ENCODE measurements at places on chromosomes 1 and 21. TPM values are rescaled to one million over a fixed set of nuclear protein-coding genes. Genes with fewer than 3 reads are reported as not detected.

- DNase-seq = no peak
Observed at GRCh38 chr1:154958681-154959425, 2.7 kb downstream of the PYGO2 start.

- no peak for DNase-seq
Observed at GRCh38 chr1:48017716-48018115, 20.5 kb upstream of the TRABD2B start.

Gene TEX50
- not detected for total RNA-seq

DNA sequence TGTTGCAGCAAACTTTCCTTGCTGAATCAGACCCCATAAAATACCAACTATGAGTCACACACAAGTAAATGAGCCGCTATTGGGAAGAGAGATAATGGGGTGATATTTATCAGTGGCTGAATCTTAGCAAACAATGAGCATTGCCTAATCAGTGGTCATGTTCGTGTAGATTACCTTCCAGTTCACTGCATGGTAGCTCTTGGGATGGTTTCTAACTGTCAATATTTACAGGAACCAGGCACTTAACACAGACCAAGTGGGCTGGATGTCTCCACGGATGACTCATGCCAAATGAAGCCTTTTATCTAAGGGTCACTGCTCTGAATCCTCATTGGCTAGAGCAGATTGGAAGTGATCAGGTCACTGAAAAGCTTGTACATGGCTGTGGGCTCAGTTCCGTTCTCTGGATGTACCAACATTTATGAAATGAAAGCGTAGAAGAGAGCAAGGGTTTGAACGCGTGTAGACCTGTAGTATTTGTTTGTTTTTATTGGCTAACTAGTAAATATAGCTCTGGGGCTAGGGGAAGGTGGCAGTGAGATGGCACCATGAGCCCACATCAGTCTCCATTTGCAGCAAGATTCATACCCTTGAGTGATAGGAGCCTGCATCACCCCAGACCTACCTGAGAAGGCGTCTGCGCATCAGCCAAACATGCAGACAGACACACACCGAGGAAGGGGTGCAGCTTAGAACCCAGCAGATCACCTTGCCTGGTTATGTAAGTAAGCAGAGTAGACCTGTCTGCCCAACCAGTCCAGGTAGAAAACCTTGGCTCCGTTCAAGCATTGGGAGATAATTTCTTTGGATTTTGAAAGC, 153.3 kb downstream of the TOMM20 start:
- no peak for DNase-seq

- no peak for DNase-seq
Observed at GRCh38 chr1:210655511-210655910, 326.8 kb downstream of the HHAT start.

GRCh38 chr1:229270547-229271447, at the start of gene RAB4A:
TSS of gene RAB4A (plus strand) at chr1:229271111. CDS start at chr1:229271340, 229 bp downstream.
- DNase-seq = peak; percentile 88

DNA sequence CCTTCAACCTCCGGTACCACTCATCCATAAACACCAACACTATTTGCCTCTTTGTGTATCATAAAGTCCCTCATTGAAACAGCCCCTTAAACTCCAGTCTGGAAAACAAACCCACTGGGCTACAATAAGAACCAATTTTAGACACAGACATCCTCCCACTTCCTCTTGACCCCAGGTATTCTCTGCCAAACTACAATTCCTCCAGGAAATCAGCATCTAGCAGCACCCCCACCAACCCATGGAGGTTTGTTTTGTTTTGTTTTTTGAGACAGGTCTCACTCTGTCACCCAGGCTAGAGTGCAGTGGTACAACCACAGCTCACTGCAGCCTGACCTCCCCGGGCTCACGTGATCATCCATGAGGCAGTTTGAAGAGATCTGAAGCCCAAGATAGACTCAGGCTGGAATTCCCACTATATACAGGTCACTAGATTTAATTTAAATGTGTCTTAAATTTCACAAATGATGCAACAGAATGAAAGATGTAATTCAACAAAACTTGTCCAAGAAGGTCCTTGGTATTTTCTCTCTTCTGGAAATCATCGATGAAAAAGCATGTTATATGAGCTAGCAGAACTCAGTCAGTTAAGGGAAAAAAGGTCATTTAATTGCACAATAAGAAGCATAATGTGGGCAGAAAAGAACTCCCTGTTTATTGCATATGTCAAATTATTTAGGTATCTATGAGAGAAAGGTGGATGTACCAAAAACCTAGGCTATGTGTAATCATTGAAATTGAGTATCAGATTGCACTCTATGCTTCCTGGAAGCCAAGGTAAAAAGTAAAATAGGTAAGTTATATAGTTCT, 30.3 kb downstream of the TCP10L start:
- DNase-seq = no peak

Gene IPO13
- total RNA-seq = 57.4 TPM

DNA sequence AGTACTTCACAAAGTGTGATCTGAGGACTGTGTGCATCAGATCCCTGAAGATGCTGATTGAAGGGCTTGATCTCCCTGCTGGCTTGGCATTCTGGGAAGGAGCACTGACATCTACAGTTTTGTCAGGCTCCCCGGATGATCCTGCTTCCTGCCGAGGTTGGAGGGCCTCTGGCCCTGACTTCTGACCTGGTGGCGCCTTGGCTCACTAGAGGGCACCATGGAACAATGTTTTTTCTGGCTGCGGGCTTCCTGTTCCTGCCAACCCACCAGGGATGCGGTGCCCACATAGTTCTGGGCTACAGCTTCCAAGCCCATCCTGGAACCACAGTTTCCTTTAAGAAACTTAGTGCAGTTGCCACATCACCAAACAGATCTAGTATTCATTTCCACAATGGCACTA, 38.8 kb upstream of the RASAL2 start:
- peak; percentile 43 for DNase-seq

Gene ALG14
- total RNA-seq = 2.6 TPM

Gene OR10J1
- not detected for total RNA-seq

DNA sequence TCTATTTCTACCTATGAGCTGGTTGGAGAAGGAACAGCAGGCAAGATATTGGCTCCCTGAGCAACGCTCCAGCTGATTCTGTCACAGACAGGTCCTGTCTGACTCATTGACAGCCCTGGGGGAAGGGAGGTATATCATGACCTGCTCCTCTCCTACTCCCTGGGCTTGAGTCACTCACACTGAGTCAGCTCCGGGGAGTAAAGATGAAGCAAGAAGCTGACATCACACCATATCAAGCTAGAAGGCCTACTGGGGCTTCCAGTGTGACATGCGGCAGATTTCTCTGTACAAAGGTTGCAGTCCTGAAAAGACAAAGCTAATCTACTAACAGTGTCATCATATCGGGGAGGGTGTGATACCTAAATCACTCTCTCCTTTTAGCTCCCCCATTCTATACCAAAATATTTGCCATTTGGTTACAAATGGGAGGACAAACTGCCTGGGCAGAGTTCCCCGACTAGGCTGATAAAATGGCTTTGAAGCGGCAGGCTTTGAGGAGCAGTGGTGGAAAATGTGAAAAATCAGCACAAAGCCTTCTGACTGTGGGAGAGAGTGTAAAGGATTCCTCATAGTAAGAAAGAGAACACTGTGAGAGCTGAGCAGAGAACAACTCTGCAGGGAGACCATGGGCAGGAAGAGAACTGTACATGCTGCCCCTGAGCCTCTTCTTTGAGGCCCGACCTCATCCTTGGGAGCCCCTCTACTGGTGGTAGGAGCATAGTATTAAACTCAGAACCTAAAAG, 15.5 kb downstream of the PI4KB start:
- DNase-seq = peak; percentile 50

- no peak for DNase-seq
Observed at GRCh38 chr1:204154568-204155255, 2.9 kb upstream of the ETNK2 start.

Gene ARHGEF19
- total RNA-seq = 2.2 TPM

- no peak for DNase-seq
Observed at GRCh38 chr21:44537930-44538911, 1.8 kb downstream of the KRTAP10-1 start.

Gene PCSK9
- total RNA-seq = not detected

Gene NRIP1
- 16.8 TPM for total RNA-seq

GRCh38 chr1:174159252-174160108, at the start of gene RABGAP1L:
TSS of gene RABGAP1L (plus strand) at chr1:174159520.
- peak; percentile 96 for DNase-seq

DNA sequence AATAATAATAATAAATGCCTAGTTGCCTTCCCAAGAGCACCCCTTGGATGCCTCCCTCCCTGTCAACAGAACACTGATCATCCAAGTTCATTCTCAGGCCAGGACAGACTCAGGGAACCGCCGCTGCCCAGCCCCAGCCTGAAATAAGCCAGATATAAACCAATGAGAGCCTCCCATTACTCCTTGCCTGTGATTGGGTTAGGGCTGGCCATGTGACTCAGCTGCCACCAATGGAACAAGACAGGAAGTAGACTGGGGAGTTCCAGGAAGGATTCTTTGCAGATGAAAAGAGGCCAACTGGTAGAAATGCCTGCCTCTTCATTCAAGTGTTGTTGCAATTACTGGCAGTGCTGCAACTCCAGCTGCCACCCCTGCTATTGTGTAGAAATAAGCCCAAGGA, 146.4 kb upstream of the TIAM1 start:
- no peak for DNase-seq

Gene RBP7
- 23.1 TPM for total RNA-seq

Gene SPATA6
- total RNA-seq = 9.3 TPM

GRCh38 chr1:19208710-19209438, 1.2 kb downstream of the UBR4 start:
- no peak for DNase-seq

GRCh38 chr1:204574865-204575163, 58.6 kb downstream of the MDM4 start:
- DNase-seq = peak; percentile 67

DNA sequence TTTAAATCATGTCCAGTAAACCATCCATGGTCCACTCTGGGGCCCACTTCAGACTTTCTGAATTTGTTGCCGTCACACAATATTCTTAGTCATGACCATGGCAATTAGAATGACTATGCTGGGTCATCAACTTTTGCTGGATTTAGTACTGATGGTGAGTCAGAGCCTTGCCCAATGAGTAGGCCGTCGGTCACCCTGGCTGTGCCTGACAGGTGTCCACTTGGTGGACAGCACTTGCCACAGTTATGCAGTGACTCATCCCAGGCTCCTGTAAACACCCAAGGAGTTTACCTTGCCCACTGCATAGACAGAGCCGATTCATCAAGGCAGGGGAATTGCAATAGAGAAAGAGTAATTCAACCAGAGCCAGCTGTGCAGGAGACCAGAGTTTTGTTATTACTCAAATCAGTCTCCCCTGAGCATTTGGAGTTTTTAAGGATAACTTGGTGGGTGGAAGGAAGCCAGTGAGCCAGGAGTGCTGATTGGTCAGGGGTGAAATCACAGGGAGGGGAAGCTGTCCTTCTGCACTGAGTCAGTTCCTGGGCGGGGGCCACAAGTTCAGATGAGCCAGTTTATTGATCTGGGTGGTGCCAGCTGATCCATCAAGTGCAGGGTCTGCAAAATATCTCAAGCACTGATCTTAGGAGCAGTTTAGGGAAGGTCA, 333.8 kb downstream of the PTPRU start:
- no peak for DNase-seq

GRCh38 chr1:24426744-24427544, 11.3 kb downstream of the NIPAL3 start:
- DNase-seq = no peak

DNA sequence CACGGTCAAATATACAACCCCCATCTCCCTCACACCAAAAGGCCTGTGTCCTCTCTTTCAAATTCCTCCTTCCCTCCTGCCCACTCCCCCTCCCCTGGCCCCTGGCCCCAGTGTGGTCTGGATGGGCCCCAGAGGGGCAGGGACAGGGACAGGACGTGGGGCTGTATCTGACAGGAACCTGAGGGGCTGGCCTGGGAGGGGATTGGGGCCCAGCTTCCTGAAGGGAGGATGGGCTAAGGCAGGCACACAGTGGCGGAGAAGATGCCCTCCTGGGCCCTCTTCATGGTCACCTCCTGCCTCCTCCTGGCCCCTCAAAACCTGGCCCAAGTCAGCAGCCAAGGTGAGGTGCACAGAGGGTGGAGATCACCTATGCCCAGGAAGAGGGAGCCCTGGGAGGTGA, at the start of gene MPL:
Gene MPL, plus strand, starts transcription at position 231 of the 400 bp plus-strand sequence. Its CDS starts 31 bp downstream, at position 262.
- DNase-seq = no peak

GRCh38 chr1:15337656-15338402, 71.9 kb upstream of the EFHD2 start:
- no peak for DNase-seq

Gene MAP1LC3C
- total RNA-seq = 0.19 TPM

DNA sequence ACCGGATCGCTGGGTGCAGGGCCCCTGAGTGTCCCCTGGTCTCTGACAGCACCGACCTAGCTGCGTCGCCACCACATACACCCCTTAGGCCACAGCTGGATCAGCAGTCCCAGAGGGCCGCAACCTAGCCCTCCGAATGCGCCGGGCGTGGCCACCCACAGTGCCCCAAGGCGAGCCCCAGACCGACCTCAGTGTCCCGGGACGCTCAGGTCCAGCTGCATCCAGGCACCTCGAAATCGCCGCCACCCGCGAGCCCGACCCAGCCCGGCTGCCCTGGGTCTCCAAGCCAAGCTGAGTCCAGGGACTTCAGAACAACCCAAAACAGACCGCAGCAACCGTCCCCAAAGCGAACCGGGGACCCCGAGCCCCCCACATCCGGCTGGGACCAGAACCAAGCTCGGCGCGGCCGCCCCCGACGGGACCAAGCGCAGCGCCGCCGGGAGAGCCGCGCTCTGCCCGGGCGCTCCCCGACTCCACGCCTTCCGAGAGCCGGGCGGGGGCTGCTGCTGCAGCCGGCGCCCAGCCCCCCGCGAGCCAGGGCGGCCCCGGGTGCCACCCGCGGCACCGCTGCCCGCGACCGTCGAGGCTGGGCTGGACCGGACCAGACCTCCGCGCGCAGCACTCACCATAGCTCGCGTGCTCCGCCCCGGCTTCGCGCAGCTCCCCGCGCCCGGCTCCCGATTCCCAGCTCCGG, 54.6 kb upstream of the ECE1 start:
- no peak for DNase-seq

DNA sequence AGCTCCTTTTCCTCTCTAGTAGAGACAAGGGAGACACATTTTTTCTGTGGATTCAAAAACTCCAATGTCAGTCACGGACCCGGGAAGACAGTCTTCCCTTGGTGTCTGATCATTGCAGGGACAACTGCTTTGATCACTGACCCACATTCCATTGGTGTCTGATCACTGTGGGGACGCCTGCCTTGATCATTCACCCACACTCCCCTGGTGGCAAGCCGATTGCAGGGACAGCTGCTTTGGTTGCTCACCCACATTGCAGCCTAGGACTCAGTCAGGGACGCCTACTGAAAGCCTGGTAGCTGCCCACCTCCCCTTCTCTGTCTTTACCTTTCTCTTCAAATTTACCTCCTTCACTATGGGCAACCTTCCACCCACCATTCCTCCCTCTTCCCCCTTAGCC, 206.6 kb upstream of the DUSP10 start:
- no peak for DNase-seq

GRCh38 chr21:43923391-43923790, 58.4 kb downstream of the AGPAT3 start:
- DNase-seq = no peak

Gene S100A2
- 2.7 TPM for total RNA-seq

- no peak for DNase-seq
Observed at GRCh38 chr1:68046423-68046822, 4.0 kb downstream of the DIRAS3 start.

- DNase-seq = no peak
Observed at GRCh38 chr21:31848326-31848985, 24.4 kb upstream of the HUNK start.

Gene TTLL7
- total RNA-seq = 7.8 TPM

- no peak for DNase-seq
Observed at GRCh38 chr1:182629499-182630096, 25.4 kb upstream of the RGS16 start.

Gene FALEC
- total RNA-seq = 0.44 TPM
